ENCODE measurements at places on chromosomes 3 and 15. TPM values are rescaled to one million over a fixed set of nuclear protein-coding genes. Genes with fewer than 3 reads are reported as not detected.

DNA sequence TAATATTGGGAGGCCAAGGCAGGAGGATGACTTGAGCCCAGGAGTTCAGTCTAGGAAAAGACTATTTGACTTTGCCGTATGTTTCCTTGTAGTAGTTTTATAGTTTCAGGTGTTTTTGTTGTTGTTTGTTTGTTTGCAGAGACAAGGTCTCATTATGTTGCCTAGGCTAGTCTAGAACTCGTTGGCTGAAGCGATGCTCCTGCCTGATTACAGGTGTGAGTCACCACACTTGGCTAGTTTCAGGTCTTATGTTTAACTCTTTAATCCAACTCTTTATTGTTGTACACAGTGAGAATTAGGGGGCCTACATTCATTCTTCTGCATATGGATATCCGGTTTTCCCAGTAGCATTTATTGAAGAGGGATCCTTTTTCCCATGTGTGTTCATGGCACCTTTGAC, 32.0 kb downstream of the FAIM start:
- DNase-seq: no peak
- H3K36me3 ChIP-seq: no peaks in the 10 kb centered on the region
- H3K27ac ChIP-seq: no peak overlapping the region
- no peaks in the 10 kb centered on the region for H3K4me1 ChIP-seq
- no peaks in the 10 kb centered on the region for H3K27me3 ChIP-seq

The CCR1 gene
- total RNA-seq: 0.41 TPM

The SPINT1 gene
- total RNA-seq: 30.1 TPM

The NPAP1 gene
- total RNA-seq: not detected

- peak; percentile 69 for DNase-seq
- H3K4me3 ChIP-seq: no peak overlapping the region
- no peaks in the 10 kb centered on the region for H3K27me3 ChIP-seq
- H3K27ac ChIP-seq: no peak overlapping the region
- H3K36me3 ChIP-seq: no peaks in the 10 kb centered on the region
These were observed 132.4 kb upstream of the OSTN start for GRCh38 chr3:191066669-191067068.

The MTMR10 gene
- 14.8 TPM for total RNA-seq

GRCh38 chr3:172709774-172710663, 848 bp downstream of the NCEH1 start:
- H3K4me1 ChIP-seq: peaks cover 13% of the 10 kb centered on the region
- peak overlapping the region; percentile 97 for H3K27ac ChIP-seq
- peak; percentile 39 for DNase-seq
- H3K36me3 ChIP-seq: no peaks in the 10 kb centered on the region
- no peaks in the 10 kb centered on the region for H3K27me3 ChIP-seq
- H3K4me3 ChIP-seq: peak overlapping the region; percentile 82

DNA sequence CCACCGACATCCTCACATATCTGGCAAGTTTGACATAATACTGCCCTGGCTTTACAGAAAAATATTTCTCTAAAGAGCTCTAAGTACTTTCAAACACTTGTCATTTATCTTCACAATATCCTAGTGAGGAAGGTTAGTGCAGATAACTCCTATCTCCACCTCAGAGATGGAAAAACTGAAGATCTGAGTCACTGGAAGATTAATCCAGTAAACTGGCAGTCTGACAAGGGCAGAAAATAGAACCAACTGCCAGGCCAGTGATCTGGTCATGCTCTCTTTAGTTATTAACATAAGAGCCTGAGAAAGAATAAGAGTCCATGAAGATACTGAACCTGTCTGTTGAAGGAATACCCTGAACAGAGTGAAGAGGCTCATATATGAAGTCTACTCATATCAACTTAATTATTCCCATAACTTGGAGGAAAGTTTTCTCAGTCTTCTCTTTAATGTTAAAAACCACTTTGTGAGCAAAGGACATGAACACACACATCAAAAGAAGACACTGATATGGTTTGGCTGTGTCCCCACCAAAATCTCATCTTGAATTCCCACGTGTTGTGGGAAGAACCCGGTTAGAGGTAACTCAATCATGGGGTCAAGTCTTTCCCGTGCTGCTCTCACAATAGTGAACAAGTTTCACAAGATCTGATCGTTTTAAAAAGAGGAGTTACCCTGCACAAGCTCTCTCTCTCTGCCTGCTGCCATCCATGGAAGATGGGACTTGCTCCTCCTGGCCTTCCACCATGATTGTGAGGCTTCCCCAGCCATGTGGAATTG, 61.4 kb downstream of the GOLIM4 start:
- DNase-seq: peak; percentile 68
- no peak overlapping the region for H3K27ac ChIP-seq
- peaks cover 9% of the 10 kb centered on the region for H3K4me1 ChIP-seq
- no peak overlapping the region for H3K4me3 ChIP-seq

DNA sequence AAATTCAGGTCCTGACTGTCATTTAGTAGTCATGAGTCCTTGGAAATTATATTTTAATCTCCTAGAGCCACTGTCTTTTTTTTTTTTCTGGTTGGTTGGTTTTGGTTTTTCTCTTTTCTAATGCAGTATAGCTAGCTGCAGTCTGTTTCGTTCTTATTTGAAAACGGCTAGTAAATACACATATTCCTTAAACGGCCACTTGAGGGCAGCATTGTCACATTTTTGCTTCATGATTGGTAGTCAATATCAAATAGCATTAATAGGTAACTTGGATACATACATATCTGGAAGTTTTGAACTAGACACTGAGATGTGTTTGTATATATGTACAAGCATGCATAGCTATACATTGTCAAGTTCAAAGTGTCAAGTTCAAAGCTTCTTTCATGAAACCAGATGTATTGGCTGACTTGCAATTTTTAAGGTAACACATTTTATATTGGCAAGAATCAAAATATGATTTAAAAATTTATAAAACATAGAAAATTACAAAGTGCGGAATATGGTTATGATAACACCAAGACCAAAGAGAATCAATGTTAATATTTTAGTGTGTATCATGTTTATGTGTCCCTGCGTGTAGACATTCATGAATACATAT, 22.5 kb downstream of the GABRA5 start:
- no peaks in the 10 kb centered on the region for H3K36me3 ChIP-seq
- H3K4me1 ChIP-seq: peaks cover 6% of the 10 kb centered on the region
- H3K4me3 ChIP-seq: no peak overlapping the region
- H3K27ac ChIP-seq: no peak overlapping the region
- no peaks in the 10 kb centered on the region for H3K27me3 ChIP-seq

GRCh38 chr15:65638681-65639089, 16.9 kb downstream of the SLC24A1 start:
- H3K4me3 ChIP-seq: no peak overlapping the region
- peaks cover 4% of the 10 kb centered on the region for H3K4me1 ChIP-seq

- DNase-seq: peak; percentile 17
- no peaks in the 10 kb centered on the region for H3K27me3 ChIP-seq
- H3K4me1 ChIP-seq: peaks cover 10% of the 10 kb centered on the region
- H3K27ac ChIP-seq: no peak overlapping the region
- no peak overlapping the region for H3K4me3 ChIP-seq
- H3K36me3 ChIP-seq: no peaks in the 10 kb centered on the region
These were observed 1.5 kb downstream of the ETFA start for GRCh38 chr15:76309601-76310330.

- H3K27ac ChIP-seq: no peak overlapping the region
- H3K4me3 ChIP-seq: no peak overlapping the region
- no peaks in the 10 kb centered on the region for H3K36me3 ChIP-seq
- no peak for DNase-seq
- H3K27me3 ChIP-seq: peaks cover 58% of the 10 kb centered on the region
These were observed 265.7 kb downstream of the XXYLT1 start for GRCh38 chr3:195005251-195005620.

DNA sequence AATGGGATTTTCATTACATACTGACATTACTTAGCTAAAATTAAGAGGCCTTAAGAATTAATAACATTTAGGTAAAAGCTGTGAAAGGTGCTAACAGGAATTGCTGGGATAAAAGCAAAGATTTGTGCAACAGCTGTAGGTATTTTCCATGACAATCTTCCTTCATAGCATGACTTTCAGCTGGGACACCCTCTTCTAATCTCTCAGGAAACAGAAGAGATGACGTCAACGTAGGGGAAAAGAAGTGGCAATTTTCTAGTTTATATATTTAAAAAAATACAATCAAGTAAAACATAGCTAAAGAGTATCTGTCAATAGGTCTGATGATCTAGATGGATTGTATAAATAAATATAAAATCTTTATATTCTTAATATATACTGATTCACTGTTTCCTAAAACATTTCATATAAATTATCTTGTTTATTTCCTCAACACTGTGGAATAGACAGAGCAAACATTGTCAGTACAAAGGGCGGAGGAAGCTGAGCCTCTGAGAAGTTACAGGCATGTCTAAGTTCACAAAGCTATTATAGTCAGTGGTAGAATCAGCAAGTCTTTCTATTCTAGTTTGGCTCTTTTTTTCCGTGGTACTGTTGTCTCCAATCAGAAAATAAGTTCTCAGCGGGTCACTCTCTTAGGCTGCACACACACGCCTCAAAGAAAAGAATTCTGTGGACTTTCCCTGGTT, 217.0 kb downstream of the P3H2 start:
- no peak overlapping the region for H3K4me3 ChIP-seq
- no peak overlapping the region for H3K27ac ChIP-seq
- no peak for DNase-seq
- H3K27me3 ChIP-seq: no peaks in the 10 kb centered on the region

The FAM107A gene
- total RNA-seq: not detected

- DNase-seq: no peak
- peaks cover 14% of the 10 kb centered on the region for H3K4me1 ChIP-seq
- H3K27me3 ChIP-seq: peaks cover 2% of the 10 kb centered on the region
- no peak overlapping the region for H3K27ac ChIP-seq
- H3K36me3 ChIP-seq: no peaks in the 10 kb centered on the region
- H3K4me3 ChIP-seq: no peak overlapping the region
These were observed 1.7 kb upstream of the CLN6 start for GRCh38 chr15:68231102-68231818.

DNA sequence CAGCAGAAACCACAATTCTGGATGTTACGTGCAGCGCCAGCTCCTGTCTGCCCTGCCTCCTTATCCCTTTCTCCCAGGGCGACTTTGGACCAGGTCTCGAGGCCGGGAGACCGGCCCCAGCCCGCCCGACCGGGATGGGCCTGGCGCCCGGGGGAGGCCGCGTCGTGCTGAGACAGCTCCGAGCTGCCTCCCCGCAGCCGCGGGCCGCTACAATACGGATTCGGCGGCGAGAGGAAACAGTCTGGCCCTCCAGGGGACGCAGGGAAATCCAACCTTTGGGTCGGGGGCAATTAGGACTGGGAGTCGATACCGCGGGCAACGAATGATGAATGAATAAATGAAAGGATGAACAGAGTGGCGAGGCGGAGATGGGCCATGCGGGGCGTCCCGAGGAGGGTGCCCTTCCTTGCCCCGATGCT, 537 bp downstream of the GRAMD2A start:
- no peak overlapping the region for H3K4me3 ChIP-seq
- no peak for DNase-seq
- peaks cover 7% of the 10 kb centered on the region for H3K4me1 ChIP-seq
- no peak overlapping the region for H3K27ac ChIP-seq
- H3K27me3 ChIP-seq: no peaks in the 10 kb centered on the region

DNA sequence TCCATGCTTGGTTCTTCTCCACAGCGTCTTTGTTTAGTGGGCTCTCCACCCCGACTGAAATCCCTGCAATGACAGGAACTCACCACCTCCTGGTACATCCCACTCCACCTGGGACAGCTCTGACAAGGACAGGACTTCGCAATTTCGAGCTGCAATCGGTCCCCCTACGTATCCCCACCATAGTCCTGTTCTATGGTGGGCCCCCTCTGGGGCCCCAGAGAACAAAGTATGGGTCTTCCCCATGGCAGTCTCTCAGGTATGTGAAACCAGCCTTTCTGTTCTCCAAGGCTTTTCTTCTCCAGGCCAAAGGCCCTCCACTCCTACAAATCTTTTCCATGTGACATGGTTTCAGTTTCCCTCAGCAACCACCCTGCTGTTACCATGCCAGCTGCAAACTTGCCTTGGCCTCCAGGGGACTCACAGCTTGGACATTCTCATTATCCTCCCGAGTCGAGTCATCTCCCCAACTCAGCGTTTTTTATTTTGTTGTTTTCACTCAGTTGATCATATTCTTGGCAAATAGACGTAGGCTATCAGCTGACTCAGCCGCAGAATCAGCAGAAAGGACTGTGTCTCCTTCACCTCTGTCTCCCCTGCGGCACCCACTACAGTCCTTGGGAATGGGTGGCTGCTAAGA, 233.3 kb downstream of the OPA1 start:
- H3K36me3 ChIP-seq: no peaks in the 10 kb centered on the region
- no peak overlapping the region for H3K27ac ChIP-seq
- H3K4me3 ChIP-seq: no peak overlapping the region
- peaks cover 31% of the 10 kb centered on the region for H3K27me3 ChIP-seq

DNA sequence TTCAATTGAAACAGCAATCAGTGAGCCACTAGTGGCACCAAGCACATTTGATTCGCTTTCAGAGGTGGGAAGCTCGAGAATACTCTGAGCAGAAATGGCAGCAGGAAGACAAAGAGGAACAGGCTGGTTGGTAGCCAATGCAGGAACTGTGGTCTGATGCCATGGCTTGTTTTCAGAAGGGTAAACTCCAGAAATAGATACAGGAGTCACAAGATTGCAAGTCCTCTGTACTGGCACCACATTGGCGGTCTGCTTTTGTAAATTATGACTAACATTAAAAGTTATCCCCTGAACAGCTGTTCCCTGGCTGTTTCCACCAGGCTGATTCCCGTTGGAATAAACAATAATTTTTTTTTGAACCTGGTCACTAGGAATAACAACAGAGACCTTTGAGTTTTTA, 35.5 kb downstream of the USF3 start:
- H3K4me1 ChIP-seq: no peaks in the 10 kb centered on the region
- no peak overlapping the region for H3K4me3 ChIP-seq
- no peak overlapping the region for H3K27ac ChIP-seq
- H3K27me3 ChIP-seq: no peaks in the 10 kb centered on the region

The WNT5A gene
- total RNA-seq: 66.2 TPM

- no peaks in the 10 kb centered on the region for H3K27me3 ChIP-seq
- no peak overlapping the region for H3K4me3 ChIP-seq
- H3K4me1 ChIP-seq: no peaks in the 10 kb centered on the region
- no peaks in the 10 kb centered on the region for H3K36me3 ChIP-seq
- DNase-seq: peak; percentile 23
- no peak overlapping the region for H3K27ac ChIP-seq
These were observed 50.6 kb downstream of the SERP1 start for GRCh38 chr3:150495563-150496168.

DNA sequence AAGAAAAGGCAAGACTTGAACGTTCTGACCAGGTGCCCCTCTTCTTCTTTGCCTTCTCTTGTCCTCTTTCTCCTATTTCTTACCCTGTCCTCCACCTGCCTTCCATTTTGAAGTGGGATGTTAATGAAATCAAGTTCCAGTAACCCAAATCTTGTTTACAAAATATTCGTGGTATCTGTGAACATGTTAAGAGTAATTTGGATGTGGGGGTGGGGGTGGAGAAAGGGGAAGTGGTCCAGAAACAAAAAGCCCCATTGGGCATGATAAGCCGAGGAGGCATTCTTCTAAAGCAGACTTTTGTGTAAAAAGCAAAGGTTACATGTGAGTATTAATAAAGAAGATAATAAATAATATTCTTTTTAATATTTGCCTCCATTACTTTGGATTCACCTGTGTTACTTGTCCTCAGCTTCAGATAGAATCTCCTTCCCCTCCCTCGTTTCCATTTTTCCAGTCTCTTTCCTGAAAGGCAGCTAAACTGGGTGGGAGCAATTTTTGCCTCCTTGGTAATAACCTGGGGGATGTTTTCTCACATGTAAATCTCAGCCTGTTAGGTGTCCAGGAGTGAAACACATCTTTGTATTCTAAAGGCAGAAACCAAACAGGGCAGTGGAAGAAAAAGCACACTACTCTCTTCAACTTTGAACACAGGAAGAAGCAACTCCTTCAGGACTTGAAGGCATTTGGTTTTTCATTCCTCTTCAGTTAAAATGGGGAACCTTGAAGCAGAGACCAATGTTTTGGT, 3.2 kb downstream of the CHST2 start:
- H3K27me3 ChIP-seq: no peaks in the 10 kb centered on the region
- H3K27ac ChIP-seq: no peak overlapping the region
- no peak overlapping the region for H3K4me3 ChIP-seq
- no peaks in the 10 kb centered on the region for H3K36me3 ChIP-seq
- H3K4me1 ChIP-seq: peaks cover 6% of the 10 kb centered on the region

Measured in astrocyte (in vitro differentiated cells and primary cell).